HT1080 (cell line): ENCODE measurements at places on chromosomes 13 and 19.

DNA sequence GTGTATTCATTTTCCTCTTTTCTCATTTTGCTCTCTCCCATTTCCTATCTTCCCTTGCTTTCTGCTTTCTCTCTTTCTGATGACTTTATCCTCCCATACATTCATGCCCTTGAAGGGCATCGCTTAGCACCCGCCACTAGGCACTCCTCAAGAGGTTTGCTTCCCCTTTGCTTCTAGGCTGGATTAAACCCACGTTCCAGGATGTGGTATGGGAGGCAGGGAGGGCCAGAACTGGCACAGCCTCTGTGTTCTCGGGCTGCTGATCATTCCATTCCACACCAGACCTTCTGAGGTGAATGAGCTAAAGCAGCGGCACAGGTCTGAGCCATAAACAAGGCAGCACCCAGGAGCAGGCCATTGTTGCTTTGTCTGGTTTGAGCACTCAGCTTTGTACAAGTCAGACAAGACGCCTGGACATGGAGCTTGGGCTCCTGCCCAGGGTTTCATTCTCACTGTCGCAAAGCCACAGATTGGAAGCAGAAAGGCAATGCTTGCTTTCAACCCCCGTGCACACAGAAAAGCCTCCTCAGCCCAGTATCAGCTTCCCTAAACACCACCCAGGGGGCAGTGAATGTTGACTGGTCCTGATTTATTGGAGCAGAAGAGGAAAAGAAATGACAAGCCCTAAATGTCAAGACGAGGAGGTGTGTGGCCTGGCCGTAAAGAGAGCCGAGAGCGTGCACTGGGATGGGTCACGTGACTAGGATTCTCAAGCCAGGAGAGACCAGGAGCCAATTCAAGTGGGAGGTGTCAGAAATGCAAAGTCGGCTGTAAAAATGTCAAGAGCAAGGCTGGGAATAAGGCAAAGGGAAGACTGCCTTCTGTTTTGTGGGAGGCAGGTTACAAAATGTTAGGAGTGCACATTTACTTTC, 218.0 kb upstream of the SERP2 start:
- no peak for DNase-seq

- no peak for DNase-seq
These were observed 63.2 kb downstream of the SHISA2 start for GRCh38 chr13:25988661-25989060.

DNA sequence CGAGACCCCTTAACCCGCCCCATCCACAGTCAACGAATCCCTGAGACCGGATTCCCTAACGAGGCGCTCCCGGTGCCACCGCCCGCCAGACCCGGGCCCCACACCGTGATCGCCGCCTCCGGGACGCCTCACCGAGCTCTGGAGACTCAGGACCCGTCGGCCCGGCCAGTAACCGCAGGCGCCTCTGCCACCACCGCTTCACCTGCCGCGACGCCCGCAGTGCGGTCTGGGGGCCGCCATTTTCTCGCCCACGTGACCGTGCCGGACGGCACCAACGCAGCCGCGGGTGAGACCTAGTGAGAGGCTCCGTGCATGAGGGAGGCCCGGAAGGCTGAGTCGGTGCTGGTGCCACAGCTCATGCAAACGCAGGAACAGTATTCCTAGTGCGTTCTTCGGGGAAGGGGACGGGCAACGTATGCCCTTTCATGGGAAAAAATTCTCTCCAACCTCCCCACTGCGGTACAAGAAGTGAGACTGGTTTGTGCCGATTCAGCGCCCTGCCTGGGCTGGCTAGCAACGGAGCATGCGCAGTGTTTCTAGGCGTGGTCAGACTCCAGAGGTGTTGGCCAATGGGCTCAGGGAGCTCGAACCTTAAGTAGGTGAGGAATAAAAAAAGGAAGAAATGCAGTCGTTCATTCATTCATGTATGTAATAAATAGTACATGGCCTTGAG, at the start of gene DOHH:
DOHH (minus strand) TSS at position 246 of the 673 bp plus-strand sequence. CDS start 3,860 bp downstream, outside the sequence.
- peak; percentile 90 for DNase-seq

- no peak for DNase-seq
These were observed 101.2 kb upstream of the SCEL start for GRCh38 chr13:77434289-77434688.

DNA sequence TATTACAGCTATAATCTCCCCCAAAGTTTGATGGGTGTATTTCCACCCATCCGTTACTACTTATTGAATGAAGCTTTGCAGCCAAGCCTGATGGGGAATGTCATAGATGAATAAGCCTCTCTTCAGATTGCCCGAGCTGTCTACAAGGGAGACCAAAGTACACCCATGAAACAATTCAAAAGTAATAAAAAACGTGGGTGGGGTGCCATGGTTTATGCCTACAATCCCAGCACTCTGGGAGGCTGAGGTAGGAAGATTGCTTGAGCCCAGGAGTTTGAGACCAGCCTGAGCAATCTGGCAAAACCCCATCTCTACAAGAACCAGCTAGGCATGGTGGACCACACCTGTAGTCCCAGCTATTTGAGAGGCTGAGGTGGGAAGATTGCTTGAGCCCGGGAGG, 419.2 kb downstream of the FGF9 start:
- no peak for DNase-seq

DNA sequence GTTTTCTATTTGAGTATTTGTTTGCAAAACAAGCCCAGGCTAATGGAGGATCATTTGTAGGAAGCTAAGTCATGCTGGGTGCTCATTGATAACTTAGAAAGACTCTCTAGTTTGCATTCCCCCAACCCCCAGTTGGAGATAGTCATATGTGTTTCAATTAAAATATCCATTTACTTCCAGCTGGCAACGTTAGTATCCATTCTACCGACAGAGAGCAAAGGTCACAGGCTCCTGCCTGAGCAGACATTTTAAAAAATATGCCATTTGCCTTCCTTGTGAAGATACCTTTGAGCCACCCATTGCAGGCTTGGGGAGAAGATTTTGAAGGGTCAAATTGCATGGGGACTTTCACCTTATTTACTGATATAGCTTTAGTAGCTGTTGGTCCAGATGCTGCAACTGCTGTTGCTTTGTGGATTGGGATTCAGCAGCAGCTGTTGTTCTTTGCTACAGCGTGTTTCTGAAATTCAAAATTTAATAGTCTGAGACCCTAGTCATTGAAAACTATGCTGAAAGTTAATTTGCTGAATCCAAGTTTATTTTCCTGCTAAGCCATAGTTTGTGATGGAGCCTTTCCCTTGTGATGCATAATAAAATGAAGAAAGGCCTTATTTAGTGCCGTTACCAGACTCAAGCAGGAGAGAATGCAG, 335.1 kb downstream of the GPC6 start:
- DNase-seq = no peak

DNA sequence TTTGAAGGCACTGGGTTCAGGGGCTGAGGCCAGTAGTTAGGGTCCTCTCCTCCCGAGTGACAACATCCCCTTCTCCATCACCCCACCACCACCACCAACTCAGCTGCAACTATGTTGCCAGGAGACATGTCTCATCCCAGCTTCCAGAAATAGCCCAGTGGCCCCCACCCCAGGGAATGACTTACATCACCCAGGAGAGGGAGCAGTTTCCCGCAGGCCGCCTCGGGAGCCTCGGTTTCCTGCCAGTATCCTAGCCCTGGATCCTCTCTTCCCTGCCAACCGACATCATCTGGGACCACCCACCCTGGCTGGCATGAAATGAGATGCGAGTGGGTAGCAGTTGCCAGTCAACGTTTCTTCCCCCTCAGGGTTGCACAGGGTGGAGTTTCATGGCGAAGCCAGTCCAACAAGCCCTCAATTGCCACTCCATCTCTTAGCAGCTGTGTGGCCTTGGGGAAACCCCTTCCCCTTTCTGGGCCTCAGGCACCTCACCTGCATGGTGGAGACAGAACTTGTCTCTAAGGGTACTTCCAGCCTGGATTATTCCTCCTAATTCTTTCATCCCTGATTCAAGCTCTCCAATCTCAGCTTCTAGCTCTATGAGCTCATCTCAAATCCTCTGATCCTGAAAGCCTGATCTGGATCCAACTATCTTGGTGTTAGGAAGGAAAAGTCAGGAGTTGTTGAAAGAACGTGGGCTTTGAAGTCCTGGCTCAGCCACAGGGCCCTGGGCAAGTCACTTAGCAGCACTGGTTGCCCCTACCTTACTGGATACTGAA, 3.9 kb upstream of the GSK3A start:
- peak; percentile 74 for DNase-seq

DNA sequence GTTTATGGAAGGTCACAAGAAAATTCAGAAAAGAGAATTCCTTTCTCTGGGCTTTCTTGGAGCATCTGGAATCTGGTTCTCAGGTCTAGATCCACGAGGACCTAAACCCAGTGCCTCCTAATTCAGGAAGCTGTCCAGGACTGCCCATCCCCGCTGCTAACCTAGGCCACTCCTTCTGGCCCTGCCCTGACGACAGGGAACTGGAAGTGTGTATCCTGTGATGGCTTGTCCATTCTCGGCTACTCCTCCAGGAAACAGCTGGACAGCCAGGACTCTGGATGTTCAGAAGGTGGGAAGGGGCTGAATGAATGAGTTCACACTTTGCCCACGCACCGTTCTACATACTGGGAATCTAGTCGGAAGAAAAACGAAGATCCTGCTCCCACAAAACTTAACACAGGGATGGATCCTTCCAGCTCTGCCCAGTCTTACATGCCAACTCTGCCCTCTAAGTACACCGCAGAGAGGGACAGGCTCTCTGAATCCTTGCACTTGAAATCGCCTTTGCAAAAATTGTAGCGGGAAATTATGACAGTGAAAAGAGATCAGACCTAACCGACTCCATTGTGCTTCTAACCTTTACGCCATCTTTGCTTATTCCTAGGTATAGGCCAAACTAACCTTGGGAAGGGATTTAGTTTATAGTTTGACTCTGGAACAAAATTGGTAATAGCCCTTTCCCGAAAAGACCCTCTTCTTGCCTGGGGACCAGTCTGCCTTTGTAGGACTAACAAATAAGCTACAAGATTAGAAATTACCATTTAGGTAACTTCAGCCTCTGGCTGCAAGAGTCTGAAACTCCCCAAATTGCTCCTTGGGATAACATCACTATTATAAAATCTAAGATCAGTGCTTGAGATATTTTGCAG, 1.8 kb downstream of the LSM4 start:
- no peak for DNase-seq

- no peak for DNase-seq
These were observed 53.6 kb downstream of the LMO7 start for GRCh38 chr13:75689686-75690085.

DNA sequence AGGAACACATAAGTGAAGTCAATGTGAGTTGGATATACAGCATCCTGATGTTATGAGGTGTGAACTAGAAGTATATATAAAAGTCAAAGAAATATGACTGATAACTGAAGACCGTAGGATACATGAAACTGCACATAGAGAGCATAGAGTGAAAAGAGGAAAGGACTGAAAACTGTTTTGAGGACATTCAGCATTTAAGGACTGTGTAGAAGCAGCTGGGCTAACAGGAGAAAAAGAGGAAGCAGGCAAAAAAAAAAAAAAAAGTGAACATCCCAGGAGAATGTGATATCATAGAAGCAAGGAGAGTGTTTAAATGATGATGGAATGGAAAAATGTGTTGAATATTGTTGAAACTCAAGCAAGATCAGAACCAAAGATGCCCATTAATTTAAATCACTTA, 363.5 kb downstream of the PCDH20 start:
- no peak for DNase-seq

GRCh38 chr13:56066321-56066720, 1074.4 kb upstream of the PRR20A start:
- DNase-seq = no peak

- DNase-seq = no peak
These were observed 134.9 kb downstream of the KCTD12 start for GRCh38 chr13:76751278-76751677.

- no peak for DNase-seq
These were observed 2841.1 kb upstream of the PCDH20 start for GRCh38 chr13:64256751-64257150.

DNA sequence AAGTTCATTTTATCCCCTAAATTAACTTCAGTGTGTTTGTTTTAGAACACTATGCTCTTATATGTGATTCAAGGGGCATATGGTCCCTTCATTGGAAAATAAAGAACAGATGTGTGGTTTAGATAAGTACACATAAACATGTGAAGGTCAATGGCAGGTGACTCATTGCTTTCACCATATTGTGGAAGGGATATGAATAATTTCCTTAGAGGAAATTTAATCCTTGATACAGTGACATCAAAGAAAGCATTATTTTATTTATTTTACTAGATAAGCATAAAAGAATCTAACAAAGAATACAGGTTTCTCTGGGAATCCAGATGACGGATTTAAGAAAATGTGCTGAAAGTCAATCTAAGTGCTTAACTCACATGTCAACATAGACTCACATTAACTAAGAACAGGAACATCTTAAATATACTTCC, 373.5 kb downstream of the KCTD12 start:
- DNase-seq = peak; percentile 95

- no peak for DNase-seq
These were observed 96.4 kb downstream of the MBNL2 start for GRCh38 chr13:97318532-97318931.

DNA sequence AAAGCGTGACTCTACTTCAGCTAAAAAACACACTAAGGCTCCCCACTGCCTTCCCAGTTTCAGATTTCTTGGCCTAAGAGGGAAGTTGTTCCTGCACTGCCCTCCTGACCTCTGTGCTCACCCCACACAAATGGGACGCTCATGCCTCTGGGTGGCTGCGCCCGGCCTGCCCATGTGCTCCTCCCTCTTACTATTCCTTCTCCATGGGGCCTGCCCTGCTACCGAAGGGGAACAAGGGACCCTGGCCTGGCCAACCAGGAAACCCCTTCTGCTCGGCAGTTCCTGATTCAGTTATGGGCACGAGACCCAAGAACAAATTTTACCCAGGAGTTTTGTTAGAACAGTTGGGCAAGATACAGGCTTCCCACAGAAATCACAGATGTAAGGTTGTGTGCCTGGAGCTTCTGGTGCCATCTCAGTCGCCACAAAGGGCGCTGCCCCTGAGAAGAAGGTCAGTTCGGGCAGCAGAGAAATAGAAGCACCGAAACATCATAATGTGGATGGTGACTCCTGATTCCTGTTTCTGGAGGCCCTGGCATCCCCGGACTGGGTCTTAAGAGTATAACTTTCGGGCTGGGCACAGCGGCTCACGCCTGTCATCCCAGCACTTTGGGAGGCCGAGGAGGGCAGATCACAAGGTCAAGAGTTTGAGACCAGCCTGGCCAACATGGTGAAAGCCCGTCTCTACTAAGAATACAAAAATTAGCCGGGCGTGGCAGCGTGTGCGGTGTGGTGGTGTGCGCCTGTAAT, 5.4 kb upstream of the PLPP2 start:
- DNase-seq = no peak

DNA sequence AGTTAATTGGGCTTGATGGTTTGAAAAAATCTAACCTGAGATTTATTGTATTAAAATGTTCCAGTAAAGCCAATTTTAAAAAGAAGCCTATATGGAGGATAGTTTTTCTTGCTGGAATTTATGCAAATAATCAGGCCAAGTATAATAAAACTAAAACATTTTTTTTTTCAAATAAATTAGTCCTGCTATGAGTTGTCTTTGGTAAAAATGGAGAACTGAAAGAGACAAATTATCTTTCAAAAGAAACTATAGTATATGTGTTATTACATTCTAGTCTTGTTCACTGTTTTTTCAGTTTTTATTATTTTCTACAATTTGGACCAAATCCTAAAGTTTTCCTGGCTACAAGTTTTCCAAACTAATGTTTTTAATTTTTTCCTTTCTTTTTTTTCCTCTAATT, 468.9 kb downstream of the UQCRFS1 start:
- DNase-seq = no peak
